ENCODE measurements at places on chromosomes 2 and 18. TPM values are rescaled to one million over a fixed set of nuclear protein-coding genes. Genes with fewer than 3 reads are reported as not detected.

CD207 gene
- total RNA-seq = not detected

STAT4 gene
- total RNA-seq = 2.8 TPM

ELAC1 gene
- total RNA-seq = 4.2 TPM

LRRTM4 gene
- not detected for total RNA-seq

FOXD4L1 gene
- 0.30 TPM for total RNA-seq

SCYGR8 gene
- total RNA-seq = not detected

SPHKAP gene
- not detected for total RNA-seq

NFATC1 gene
- total RNA-seq = 4.2 TPM

ELOA2 gene
- not detected for total RNA-seq

ALPG gene
- not detected for total RNA-seq

TTC39C gene
- 13.4 TPM for total RNA-seq

CRIM1 gene
- 361 TPM for total RNA-seq

L3MBTL4 gene
- not detected for total RNA-seq

C2orf15 gene
- 0.18 TPM for total RNA-seq

IMMT gene
- total RNA-seq = 43.7 TPM

SLC9A4 gene
- total RNA-seq = not detected

C2orf81 gene
- 0.30 TPM for total RNA-seq

ZNF521 gene
- total RNA-seq = 13.1 TPM

MOB4 gene
- total RNA-seq = 31.5 TPM

C1GALT1C1L gene
- total RNA-seq = 0.74 TPM

GPR39 gene
- 7.4 TPM for total RNA-seq

PIEZO2 gene
- 1.1 TPM for total RNA-seq

MLPH gene
- total RNA-seq = 50.9 TPM

CENPA gene
- total RNA-seq = 0.30 TPM

ANKRD30BL gene
- total RNA-seq = not detected

FEV gene
- total RNA-seq = not detected

NRBP1 gene
- 112 TPM for total RNA-seq

HDHD2 gene
- 29.8 TPM for total RNA-seq

CNGA3 gene
- total RNA-seq = 0.05 TPM

RNF25 gene
- total RNA-seq = 20.0 TPM

NETO1 gene
- 0.74 TPM for total RNA-seq

CDCA7 gene
- total RNA-seq = 8.8 TPM

ALPI gene
- total RNA-seq = not detected

TBR1 gene
- under 0.01 TPM for total RNA-seq

RGPD5 gene
- total RNA-seq = 56.1 TPM

NEU2 gene
- not detected for total RNA-seq

CRYGC gene
- total RNA-seq = not detected

ALKAL2 gene
- total RNA-seq = not detected

MAP3K19 gene
- total RNA-seq = not detected

RAB31 gene
- 64.1 TPM for total RNA-seq

SLC16A14 gene
- 0.37 TPM for total RNA-seq

LTBP1 gene
- total RNA-seq = 406 TPM
